ENCODE measurements at places on chromosomes 2 and 18.

DNA sequence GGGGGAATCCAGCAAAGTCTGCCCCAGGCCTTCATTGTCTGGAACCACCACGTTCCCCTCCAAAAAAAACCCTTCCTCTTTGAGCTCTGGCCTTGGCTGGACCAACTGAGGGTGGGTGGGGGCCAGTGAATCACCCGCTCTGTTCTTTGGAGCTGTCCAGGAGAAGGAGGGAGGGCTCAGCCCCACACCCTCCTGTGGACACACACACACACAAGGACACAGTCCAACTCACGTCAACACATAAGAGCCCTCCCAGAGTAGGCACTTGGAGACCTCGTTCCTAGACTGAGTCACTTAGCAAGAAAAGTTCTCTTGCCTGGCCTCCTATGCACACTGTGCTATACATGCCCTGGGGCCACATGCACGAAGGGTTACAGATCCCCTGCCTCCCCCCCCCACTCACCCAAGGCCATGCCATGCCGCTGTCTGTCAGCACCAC lies 1.2 kb upstream of the TNS1 start:
- no peak for DNase-seq

GRCh38 chr2:53636596-53636995 lies 131.0 kb upstream of the CHAC2 start:
- no peak for DNase-seq

DNA sequence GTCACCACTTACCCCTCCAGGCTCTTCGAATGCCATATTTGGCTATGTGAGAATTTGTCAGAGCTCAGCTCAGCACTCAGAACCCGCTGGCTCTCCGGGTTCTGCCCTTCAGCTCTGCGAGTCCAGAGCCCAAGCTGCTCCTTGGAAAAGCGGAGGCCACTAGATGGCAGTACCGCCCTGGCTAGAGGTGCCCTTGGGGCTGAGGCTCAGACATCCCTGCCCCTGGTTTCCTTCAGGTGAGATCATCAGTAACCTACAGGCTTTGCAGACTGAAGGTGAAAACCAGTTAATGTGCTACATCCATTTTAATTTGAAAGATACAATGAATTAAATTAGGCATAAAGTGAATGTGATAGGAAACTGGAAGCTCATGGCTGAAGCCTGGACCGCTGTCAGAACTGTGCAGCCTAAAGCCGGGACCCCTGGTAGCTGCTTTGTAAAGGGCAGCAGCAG lies 285.6 kb downstream of the AGAP1 start:
- DNase-seq: no peak

DNA sequence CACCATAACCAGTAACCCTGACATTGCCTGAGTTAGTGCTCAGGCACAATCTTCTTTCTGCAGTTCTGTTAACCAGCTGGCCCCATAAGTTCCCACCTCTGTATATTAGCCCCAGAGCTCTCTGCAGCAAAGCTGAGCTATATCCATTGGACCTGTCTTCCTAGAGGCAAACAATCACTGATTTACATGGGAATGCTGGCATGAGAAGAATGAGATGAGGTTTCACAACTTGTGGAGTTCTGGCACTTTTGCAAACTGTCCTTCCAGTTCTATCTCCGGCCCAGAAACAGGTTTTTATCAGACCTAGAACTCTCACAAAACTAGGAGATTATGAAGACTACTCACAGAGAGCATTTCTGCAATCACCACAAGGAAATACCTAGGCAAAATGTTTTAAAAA lies 7.9 kb upstream of the CCBE1 start:
- DNase-seq: no peak

DNA sequence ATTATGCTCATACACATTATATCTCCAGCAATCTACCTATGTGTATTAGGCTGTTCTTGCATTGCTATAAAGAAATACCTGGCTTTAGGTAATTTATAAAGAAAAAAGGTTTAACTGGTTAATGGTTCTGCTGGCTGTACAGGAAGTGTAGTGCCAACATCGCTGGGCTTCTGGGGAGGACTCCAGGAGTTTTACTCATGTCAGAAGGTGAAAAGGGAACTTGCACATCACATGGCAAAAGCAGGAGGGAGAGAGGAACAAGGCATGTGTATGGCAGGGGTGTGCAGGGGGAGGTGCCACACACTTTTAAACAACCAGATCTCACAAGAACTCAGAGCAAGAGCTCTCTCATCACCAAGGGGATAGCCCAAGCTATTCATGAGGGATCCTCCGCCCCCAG lies 715.4 kb upstream of the ZEB2 start:
- no peak for DNase-seq

- no peak for DNase-seq
These were observed 20.7 kb upstream of the NT5DC4 start for GRCh38 chr2:112699984-112700667.
